Heart right ventricle (tissue), 16 donors: ENCODE measurements at places on chromosomes 2 and 18. TPM values are rescaled to one million over a fixed set of nuclear protein-coding genes. Genes with fewer than 3 reads are reported as not detected.

The VSNL1 gene
- total RNA-seq: 15.5 TPM

GRCh38 chr2:128784626-128785306, 466.1 kb upstream of the HS6ST1 start:
- DNase-seq: no peak

- DNase-seq: no peak
These were observed 228.4 kb upstream of the MEX3C start for GRCh38 chr18:51425889-51426288.

The C2orf66 gene
- total RNA-seq: not detected

DNA sequence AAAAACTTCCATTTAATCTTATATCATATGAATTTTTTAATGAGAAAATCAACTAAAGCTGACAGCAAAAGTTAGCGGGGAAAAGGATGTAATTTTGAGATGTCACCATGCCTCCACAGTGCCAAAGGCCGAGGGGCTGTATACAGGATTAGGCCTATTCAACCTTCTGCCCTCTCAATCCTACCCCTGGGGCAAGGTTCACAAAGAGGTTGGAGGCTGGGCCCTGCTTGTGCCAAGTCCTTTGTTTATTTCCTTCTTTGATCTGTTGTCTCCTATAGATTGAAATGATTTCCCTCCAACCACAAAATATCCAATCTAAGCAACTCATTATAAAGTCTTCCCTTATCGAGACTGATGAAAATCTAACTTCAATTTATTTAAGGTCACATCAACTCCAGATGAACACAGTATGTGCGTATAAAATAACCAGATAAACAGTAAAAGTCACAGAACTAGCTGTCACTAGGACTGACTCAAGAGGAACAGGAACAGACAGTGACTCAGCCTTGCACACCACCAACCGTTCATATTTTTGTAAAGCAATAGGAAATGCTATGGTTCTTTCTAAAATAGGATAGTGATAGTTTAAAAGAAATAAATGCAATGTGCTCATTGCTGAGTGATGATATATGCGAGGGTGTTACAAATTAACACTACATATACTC, 95.8 kb downstream of the SLC25A12 start:
- no peak for DNase-seq

GRCh38 chr2:241801611-241802420, 7.2 kb upstream of the NEU4 start:
- no peak for DNase-seq

GRCh38 chr18:75926811-75927210, 499.3 kb upstream of the SMIM21 start:
- no peak for DNase-seq

The RTP5 gene
- not detected for total RNA-seq

DNA sequence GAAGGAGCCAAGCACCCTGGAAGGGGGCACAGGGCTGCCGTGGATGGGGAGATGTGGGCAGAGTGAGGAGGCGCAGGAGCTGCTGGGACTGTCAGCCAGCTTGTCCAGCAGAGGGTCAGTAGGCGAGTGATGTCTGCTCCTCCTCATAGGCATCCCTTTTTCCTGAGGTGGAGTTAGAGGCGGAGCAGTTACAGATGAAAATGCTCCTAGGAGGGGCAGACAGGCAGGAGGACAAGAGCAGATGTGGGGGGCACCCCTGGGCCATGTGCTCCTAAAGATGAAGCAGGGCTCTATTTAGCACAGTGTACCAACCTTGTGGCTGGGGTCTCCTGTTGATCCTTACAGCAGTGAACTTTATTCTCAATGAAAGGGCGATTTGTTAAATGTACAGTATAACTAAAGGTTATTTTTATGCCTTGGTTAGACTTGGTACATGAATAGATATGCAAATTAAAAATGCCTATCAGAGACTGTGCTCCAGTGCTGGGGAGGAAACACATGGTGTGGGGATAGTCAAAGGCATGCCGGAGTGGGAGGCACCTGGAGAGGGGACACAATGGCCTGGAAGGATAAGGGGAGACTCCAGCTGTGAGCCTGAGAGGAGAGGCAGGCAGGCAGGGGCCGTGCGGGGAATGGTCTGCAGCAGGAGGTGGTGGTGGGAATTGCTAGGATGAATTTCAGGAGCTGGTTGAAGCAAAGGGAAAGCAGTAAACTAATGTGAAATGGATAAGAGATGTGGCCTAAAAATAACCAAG, 175.3 kb downstream of the CLIP4 start:
- no peak for DNase-seq

DNA sequence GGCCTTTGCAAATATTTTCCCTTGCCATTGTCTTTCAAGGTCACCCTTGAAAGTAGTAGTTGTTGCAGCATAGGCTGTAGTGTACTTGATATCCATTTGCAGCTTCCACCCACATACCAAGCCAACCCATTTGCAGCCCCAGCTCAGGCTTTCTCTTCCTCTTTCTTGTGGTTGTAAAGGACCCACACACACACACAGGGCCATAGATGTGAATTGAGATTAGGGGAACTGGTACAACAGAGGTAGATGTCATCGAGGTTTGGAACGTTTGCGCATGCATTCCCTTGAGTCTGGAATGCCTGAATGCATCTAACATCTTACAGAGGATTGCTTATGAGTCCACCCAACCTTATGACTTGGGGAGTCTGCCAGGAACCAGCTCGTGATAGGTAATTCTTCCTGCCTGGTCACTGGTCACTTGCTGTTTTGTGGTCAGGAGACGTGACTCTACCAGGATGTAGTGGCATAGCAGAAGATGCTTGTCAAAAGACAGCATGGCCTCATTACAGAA, 91.9 kb downstream of the MRPS9 start:
- DNase-seq: no peak

The EGR4 gene
- not detected for total RNA-seq

DNA sequence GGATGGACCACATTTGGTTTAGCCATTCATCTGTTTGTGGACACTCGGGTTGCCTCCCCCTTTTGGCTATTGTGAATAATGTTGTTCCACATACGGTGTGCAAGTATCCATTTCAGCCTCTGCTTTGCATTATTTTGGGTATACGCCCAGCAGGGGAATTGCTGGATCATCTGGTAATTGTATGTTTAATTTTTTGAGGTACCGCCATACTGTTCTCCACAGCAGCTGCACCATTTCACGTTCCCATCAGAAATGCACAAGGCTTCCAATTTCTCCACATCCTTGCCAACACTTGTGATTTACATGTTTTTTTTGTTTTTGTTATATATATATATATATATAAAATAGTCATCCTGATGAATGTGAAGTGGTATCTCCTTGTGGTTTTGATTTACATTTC, 54.6 kb upstream of the TWIST2 start:
- DNase-seq: no peak

GRCh38 chr18:39199231-39199855, 1633.7 kb upstream of the CELF4 start:
- DNase-seq: no peak

The GALNT3 gene
- 0.32 TPM for total RNA-seq

DNA sequence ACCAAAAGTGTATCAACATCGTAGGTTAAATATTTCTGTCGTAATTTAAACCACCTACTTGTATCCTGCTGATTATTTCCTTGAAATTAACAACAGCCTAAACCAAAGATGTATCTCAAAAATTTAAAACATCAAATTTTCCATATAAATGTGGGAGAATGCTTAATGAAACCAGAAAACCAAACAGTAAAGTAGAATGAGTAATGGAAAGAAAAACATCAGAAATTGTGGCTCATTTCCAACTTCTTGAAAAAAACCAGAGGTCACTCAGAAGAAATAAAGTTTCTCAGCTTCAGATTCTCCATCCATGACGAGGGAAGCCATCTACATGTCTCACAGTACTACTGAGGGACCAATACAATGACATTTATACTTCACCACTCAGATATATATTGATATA, 296.5 kb downstream of the NOL4 start:
- no peak for DNase-seq

The SLC30A3 gene
- 10.6 TPM for total RNA-seq

- DNase-seq: no peak
These were observed 367 bp downstream of the TGFA start for GRCh38 chr2:70553334-70553583.

The NR4A2 gene
- 14.4 TPM for total RNA-seq

- DNase-seq: no peak
These were observed 596.6 kb upstream of the GYPC start for GRCh38 chr2:126059379-126059778.

The TRIM43 gene
- not detected for total RNA-seq
